ENCODE measurements at places on chromosomes 11 and 22.

DNA sequence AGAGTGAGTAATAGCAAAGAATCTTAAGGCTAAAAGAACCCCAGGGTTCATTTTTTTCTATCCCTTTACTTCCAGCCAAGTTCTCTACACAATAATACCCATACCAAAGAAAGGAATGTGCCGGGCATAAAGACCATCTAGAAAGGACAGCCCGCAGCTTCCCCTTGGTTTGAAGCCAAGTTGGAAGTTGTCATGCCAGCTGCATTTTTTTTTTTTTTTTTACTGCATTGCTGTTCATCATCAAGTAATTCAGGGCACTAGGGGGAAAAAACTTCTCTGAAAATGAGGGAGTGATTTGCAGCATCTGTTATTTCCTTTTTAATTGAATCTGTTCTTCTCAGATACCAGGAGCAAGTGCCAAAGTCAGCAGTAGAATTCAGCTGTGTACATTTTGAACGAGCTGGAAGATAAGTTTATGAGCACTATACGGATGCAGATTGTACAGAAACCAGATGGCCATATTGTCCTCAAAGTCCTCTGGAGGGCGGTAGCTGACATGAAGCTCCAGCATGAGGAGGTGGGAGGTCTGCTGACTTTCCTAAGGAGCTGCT is 56.4 kb downstream of the UBASH3B start:
- DNase-seq: no peak

DNA sequence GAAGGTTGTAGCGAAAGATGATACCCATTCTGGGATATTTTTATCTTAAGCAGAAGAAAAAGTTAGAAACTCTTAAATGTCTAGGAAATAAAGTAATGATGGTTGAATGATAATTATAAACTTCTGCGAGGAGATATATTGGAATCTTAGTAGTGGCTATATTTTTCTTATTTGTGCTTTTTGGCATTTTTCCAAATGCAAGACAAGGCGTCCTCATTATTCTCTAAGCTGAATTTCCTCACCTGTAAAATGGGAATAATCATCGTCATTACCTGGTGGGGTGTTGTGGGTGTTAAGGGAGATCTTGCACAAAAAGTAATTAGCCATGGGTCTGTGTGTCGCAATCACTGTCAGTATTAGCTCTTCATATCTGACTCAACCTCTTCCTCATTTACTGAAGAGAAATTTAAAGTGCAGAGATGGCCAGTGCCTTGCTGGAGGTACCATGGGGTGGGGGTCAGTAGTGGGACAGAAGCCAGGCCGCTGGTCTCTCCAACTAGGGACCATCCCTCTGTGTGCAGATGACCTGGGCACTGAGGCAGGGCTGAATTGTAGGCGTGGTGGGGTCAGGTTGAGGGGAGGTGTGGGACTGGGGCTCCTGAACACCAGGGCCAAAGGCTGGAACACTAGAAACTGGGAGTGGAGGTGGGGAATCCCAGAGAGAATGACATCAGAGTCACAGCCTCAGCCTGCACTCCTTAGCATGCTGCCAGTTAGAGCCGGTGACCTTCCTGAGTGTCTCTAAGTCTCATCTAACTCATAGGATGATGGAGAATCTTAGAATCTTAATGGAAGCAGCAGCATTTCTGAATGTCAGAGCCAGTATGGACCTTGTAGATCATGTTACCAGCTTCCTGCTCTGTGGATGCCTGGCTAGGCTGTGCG is 4.1 kb downstream of the PITPNM1 start:
- no peak for DNase-seq

DNA sequence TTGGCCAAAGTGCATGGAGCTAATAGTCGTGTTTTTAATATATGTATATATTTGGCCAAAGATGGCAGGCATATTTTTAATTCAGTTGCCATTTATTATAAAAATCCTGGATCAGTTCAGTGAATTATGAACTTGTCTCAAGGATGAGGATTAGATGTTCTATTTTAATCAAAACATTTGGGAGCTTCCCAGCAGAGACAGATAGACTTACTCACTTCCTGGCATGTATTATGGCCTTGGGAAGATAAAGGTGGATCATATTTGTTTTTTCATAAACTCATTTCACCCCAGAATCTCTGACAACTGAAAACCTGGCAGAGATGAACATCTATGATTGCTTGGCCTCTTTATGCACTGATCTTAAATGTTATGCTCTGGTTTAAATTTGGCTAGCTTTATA is 148.8 kb downstream of the NCAM1 start:
- DNase-seq: no peak

DNA sequence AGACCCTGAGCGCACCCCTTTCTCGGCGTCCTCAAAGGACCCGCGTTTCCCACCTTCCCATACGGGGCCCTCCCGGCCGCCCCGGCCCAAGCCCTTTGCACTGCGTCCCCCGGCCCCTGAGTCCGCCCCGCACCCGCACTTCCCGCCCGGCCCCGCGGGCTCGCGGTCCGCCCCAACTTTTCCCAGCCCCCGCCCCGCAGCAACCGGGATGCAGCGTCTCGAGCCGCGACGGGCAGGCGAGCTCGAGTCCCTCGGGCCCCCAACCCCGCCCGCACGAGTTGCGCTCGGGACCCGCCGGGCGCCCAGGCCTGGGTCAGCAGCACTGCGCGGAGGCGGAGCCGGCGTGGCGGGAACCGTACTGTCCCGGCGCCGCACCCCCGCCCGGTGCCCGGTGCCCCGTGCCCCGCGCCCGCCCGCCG is 371 bp downstream of the SMCO4 start:
- DNase-seq: no peak
